Mononuclear cell (primary cell): ENCODE measurements at places on chromosomes 6 and 20. TPM values are rescaled to one million over a fixed set of nuclear protein-coding genes. Genes with fewer than 3 reads are reported as not detected.

OPRL1 gene
- total RNA-seq = 1.3 TPM

C6orf163 gene
- 2.0 TPM for total RNA-seq

HEBP2 gene
- 52.9 TPM for total RNA-seq

PNPLA1 gene
- 1.2 TPM for total RNA-seq

TOX2 gene
- total RNA-seq = 0.21 TPM

TNXB gene
- 2.8 TPM for total RNA-seq

GNMT gene
- 0.63 TPM for total RNA-seq

NKAPL gene
- 0.21 TPM for total RNA-seq

BHLHE23 gene
- not detected for total RNA-seq

MLN gene
- not detected for total RNA-seq

ZBTB12 gene
- 0.21 TPM for total RNA-seq
